ENCODE measurements at places on chromosomes 7 and 10.

DNA sequence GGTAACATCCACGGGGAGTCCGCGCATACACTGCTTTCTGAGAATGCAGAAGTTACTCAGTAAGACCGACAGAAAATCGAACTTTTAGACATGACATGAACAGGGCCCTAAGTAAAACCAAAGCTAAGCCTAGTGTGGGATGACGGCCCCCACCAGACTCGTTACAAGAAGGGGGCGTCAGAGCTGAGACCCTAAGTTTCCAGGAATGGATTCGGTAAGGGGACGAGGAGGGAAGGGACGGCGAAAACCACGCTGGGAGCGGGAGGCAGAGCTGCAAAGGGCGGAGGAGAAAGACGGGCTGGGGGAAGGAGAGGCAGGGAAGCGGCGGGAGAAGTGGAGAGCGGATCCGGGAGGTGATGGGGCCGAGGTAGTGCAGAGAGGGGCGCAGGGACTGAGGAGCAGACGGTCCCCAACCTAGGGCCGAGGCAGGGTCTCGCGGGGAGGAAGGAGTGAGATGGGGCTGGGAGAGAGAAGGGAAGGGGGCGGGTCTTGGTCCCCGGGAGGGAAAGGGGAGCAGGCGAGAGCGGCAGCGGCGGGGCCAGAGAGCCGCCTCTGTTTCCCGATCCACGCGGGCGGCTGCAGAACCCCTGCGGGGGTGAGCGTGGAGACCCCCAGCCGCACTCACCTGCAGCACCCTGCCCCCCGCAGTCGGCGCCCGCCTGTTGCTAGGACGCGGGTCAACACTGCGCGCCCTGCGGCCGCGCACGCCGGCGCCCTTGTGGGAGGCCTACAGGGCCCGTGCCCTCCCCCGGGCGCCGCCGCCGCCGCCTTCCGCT is 513 bp downstream of the ODAD2 start:
- no peak for DNase-seq

GRCh38 chr7:16223963-16224707 is 197.2 kb downstream of the CRPPA start:
- DNase-seq: peak; percentile 72

GRCh38 chr10:4514445-4515108 is 311.4 kb upstream of the AKR1E2 start:
- DNase-seq: no peak

GRCh38 chr7:136403591-136403990 is 426.4 kb upstream of the MTPN start:
- no peak for DNase-seq

- DNase-seq: no peak
Observed at GRCh38 chr10:21363731-21364104, 161.8 kb downstream of the SKIDA1 start.

- no peak for DNase-seq
Observed at GRCh38 chr7:143960813-143961610, 6.4 kb downstream of the OR2F1 start.

- DNase-seq: no peak
Observed at GRCh38 chr7:42628054-42628453, 283.8 kb downstream of the C7orf25 start.

DNA sequence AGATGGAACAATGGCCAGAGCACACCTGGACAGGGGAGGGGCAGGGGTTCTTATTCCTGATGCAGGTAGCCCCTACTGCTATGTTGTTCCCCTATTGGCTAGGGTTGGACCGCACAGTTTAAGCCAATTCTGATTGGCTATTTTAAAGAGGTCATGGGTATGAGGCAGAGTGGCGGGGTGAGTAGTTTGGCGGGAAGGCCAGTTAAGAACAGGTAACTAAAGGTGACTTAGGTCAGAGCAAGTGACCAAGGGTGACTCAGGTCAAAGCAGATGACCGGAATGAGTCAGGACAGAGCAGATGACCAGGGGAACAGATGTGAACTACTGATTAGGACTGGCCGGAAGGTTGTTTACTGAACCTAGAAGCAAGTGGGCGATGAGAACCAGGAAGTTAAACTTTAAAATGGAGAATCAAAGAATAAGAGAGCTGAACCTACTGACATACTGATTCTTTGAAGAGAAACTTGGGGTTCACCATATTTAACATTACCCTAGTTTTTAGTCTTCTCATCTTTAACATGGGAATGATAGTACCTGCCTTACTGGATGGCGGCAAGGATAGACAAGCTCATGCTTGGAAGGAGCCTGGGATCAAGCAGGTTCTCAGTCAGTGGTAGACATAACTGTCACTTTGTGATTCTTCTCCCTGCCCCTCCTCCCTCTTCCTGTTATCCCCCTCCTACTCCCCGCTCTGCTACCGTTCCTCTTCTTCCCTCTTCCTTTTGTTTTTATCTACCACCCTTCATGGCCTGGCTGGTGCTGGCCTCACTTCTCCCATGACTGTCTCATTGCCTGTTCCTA is 55.0 kb downstream of the CCNY start:
- no peak for DNase-seq

- DNase-seq: no peak
Observed at GRCh38 chr7:21358648-21359047, 69.2 kb upstream of the SP4 start.

- DNase-seq: no peak
Observed at GRCh38 chr7:165661-166337, 26.6 kb upstream of the FAM20C start.

- DNase-seq: no peak
Observed at GRCh38 chr7:140004672-140005071, 58.1 kb downstream of the PARP12 start.

DNA sequence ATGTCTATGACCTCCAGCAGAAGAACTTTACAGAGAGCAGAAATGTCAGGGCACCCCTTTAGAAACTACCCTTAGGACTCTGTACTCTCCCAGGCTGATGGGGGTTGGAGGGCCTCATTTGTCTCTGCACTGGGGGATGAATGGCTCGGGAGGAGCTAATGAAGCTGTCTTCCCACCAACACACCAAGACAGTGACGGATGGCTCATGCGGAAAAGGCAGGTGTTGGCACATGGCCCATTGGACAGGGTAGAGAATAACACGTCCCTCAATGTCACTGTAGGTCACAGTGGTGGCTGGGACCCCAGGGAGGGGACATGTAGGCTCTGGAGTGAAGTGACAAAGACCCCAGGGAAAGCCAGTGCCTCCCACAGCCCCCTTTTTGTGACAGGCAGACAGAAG is 64.0 kb upstream of the PCBD1 start:
- no peak for DNase-seq

DNA sequence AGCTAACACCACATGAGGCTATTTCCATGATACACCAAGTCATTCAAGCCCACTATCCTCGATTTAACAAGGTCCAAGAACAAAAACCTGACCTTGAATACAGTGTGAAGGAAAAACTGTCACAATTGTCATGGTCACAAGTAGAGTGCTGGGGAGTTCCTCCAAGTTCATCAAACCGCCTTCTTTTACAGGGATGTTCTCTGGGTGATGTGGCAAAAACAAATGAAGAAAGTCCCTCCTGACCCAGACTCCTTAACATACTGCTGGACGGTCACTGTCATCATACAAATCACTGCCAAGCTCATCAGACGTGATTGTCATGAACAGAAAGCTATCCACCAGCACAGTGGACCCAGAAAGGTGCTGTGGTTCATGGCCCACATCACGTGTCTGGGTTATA is 28.9 kb downstream of the HIPK2 start:
- DNase-seq: no peak

DNA sequence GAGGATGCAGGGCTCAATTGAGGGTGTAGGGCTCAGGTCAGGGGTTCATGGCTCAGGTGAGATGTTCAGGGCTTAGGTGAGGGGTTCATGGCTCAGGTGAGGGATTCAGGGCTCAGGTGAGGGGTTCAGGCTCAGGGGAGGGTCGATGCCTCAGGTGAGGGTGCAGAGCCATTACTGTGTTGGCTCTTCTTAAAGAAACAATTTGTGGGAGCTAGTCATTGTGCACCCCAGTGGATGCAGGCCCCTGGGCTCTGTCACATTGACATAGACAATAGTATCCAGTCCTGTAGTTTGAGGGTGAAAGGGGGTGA is 86.7 kb downstream of the ADCY1 start:
- no peak for DNase-seq

DNA sequence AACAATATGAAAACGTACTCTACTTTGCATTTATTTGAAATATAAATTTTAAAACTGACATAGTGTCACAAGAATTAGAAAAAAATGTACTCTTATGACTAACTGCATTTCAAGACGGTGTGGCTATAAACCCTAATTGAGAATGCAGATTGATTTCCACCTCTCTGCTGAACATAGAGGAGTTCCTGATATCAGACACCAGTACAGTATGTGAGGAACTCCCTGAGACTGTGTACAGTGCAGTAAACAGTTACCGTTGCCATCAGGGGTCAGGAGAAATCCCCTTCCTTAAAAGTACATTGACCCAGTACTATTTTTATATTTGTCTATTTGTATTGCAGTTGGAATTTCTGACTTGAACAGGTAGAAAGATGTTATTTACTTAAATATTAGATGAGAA is 61.8 kb upstream of the DKK1 start:
- no peak for DNase-seq

DNA sequence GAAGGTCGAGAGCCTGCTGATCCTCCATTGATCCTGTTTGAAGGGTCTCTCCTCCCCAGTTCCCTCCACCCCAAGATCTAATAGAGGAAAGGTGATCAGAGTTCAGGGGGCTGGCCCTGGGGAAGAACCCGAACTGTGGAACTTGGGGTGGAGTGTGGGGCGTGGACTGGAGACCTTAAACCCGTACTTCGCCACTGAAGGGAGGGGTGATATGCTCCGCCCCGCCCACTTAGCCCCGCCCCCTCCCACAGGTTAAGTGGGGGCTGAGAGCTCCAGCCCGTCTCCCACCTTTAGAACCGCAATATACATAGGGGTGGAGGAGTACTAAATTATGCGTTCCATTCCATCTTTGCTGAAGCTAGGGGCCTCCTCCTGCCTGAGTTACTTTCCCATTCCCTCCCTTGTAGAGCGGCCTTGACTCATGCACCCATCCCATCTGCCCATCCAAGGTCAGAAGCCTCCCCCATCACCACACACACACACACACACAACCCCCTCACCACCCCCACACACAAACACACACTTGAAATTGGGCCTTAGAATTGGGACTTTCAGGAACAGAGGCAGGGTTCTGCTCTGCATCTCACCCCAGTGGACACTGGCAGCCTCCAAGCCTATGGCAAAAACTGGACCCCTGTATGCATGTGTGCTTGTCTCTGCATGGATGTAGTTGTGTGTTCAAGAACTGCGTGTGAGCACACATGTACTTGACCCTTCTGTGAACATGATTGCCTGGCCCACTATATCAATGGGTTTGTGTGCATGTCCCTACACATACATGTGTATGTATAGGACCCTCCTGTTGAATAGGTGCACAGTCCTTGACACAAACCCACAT is 991 bp downstream of the SEMA4G start:
- DNase-seq: no peak

DNA sequence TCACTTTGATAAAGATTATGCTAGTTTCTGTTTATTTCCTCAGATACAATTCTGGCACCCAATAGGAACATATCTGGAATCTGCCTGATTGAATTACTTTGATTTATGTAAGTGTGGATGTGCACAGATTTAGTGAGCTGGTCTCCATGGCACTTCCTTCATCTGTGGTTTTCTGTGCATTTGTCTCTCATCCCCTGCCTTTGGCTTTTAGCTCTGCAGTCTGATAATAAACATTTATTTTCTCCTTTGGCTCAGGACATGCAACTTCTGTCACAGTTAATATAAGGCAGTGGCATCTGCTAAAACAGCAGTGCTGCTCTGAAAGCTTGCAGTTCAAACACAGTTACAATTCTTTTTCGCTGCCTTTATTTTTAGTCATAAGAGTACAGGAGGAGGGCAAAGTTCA is 273.7 kb upstream of the CHRM2 start:
- no peak for DNase-seq

DNA sequence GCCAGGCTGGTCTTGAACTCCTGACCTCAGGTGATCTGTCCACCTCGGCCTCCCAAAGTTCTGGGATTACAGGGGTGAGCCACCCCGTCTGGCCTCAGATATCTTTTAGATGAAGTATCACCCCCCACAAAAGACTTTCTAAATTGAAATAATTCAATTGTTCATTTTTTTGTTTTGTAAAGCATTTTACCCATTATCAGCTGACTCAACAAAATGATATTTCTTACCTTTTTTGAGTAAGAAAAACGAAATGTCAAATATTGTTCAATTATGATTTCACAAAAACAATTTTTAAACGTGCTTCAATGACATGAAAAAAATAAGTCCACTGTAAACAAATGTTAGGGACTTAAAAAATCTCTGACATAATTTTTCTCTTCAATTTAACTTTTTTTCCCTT is 822 bp upstream of the PRPF18 start:
- no peak for DNase-seq

- no peak for DNase-seq
Observed at GRCh38 chr7:30802812-30803211, 31.6 kb downstream of the MINDY4 start.

DNA sequence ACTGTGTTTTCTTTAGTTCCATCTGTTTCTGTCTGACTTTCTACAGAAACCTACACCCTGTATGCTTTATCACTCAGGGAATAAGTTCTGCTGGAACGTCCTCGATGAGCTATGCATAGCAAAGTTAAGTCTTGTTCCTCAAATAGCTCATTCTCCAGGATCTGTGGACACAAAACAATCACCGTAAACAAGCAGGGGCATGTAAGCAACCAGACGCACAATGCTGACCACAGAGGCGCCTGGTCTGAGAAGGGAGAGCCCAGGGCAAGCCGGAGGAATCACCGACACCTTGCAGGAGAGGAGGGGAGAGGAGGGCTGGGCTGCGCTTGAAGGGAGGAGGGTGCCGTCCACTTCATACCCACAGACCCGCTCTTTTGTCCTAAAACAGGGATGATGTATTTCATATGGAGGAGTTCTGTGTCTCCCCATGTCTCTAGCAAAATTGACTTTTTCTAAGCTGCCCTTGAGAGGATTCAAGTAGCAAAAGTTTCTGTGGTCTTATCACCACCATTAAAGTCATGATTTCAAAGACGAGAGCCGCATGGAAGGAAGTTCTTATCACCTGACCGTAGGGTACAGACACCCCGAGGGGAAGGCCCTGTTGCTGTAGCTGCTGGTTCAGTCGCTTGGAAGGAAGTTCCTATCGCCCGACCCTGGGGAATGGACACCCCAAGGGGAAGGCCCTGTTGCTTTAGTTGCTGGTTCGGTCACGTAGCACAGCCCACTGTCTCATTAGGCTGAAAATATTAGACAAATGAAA is 14.3 kb downstream of the CALML3 start:
- DNase-seq: no peak

GRCh38 chr7:130988443-130988842 is 254.4 kb upstream of the KLF14 start:
- DNase-seq: no peak
